ENCODE measurements at places on chromosomes 13 and 19.

- no peak for DNase-seq
Observed at GRCh38 chr19:31641591-31641990, 292.4 kb upstream of the TSHZ3 start.

DNA sequence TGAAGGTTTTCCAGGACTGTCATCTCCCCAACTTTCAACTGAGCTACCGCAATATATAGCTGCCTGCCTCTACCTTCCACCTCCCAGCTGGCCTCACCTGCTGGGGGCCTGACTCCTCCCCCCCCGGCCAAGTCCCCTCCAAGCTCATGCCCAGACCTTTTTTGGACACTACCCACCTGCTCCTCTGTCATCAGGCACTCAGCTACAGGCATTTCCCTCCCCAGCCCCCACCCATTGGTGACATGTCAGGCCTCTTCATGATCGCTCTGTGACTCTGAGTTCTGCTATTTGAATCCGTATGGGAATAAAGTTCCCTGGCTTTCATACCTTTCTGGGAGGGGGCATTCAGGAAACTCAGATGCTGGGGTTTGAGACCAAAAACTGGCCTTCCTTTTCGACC lies 1.8 kb downstream of the PRKACA start:
- DNase-seq, result no peak

GRCh38 chr13:112450904-112451240 lies 74.7 kb downstream of the SPACA7 start:
- DNase-seq, result no peak

- peak; percentile 29 for DNase-seq
Observed at GRCh38 chr19:12293777-12294248, 870 bp downstream of the ZNF44 start.

GRCh38 chr13:58190577-58190976 lies 559.0 kb downstream of the PCDH17 start:
- DNase-seq, result no peak

DNA sequence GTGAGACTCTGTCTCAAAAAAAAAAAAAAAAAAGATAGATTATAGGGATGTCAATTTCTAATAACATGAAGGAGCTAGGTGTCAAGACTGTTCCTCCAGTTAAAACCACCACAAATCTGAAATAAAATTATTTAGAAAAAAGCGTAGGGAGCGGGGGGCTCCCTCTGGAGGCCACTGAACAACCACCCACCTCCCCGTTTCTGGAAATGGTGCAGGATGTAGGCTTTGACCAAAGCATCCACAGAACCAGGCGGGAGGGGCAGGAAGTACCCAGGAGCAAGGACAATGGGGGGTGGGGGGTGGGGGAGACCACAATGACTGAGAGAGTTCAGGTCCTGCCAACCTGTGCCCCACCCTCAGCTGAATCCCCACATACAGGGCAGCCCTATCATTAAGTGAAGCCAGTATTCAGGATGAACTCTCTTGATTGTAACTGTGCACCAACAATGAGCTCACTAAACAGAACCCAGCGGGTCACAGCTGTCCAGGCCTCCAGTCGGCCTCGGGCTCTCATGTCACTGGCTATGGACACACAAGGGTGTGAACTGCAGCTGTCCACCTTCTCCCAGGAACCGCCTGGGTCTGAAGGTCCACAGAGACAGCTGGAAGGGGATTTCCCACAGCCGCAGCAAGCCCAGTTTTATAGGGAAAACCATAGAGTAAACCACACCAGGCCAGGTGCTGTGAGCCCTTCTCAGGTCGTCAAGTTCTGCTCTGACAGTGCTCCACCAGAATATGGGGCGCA lies 6.6 kb downstream of the ZSCAN18 start:
- DNase-seq, result no peak

- no peak for DNase-seq
Observed at GRCh38 chr19:50255115-50255514, 51.7 kb downstream of the MYH14 start.

Data from stimulated activated CD4-positive, alpha-beta T cell treated with anti-CD3 and anti-CD28 coated beads, Interleukin-15, amount 100 ng/mL, for 1 hour (primary cell).